NCI-H510A treated with DMSO at 0.1 percent for 48 hours (cell line): ENCODE measurements at places on chromosomes 4 and X.

DNA sequence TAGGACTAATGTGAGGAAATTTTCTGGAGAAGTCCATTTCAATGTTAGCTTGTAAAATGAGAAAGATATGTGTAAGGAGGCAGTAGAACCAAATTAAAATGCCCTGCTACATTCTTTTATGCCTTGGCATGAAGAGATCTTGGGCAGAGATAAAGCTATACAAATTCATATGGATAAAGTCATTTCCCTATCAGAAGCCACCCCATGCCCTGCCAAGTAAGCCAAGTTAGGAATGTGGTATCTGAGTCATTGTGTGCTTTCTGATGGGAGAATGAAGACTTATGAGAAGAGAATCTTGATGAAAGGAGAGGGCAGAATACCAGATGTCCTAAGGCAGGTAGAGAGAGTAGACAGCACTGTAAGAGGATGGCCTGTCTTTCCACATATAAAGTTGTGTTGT lies 83.7 kb downstream of the TEX13A start:
- DNase-seq = no peak

DNA sequence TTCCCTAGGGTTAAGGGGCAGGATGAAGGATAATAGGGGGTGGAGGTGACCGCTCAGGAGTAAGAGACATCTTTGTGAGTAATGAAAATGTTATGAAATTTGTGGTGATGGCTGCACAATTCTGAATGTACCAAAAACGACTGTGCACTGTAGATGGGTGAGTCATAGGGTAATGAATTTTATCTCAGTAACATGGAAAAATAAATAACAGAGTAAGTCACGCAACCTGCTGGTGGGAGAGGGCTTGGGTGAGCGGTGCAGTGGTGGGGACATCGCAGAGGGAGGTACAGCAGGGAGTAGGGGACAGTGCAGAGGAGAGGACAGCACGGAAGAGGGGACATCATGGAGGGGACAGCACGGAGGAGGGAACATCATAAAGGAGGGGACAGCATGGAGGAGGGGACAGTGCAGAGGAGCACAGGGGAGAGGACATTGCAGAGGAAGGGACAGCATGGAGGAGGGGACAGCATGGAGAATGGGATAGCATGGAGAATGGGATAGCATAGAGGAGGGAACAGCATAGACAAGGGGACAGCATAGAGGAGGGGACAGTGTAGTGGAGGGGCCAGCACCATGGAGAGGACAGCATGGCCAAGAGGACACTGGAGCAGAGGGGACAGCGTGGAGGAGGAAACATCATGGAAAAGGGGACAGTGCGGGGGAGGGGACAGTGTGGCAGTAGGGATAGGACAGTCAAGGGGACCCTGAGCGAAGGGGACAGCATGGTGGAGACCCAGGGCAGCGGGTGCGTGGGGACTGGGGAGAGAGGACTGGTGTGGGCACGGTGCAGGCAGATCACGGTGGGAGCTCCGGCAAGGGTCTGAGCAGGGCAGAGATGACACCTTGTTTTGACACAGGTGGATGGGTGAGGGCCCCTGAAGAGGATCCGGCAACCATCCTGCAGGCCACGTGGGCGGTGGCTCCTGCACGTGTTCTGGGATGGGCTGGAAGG lies 68.5 kb upstream of the MXD4 start:
- DNase-seq = no peak

DNA sequence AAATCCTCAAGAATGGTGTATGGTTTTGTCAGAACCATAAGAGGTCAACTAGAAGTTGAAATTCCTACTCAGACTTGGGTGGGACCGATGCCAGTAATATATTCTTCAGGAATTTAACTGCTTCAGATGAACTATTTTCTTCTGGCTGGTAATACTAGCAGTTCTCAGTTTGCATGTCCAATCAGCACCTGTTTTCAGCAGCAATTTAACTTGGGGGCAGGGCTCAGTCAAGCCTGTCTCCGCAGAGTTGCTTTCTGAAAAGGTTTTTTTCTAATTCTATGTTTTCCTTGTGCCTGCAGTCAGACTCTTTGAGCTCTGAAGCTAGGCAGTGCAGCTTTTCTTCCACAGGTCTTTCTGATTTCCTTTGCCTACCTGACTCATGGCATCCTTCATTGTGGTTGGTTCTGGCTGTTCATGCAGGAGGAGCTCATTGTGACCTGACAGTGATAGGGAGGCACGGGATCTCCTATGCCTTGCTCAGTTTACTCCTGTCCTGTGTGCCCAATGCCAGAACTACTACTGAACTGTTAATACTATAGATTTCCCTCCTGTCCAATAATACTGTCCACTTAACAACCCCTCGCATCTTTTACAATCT lies 17.3 kb upstream of the FMR1 start:
- DNase-seq = no peak

DNA sequence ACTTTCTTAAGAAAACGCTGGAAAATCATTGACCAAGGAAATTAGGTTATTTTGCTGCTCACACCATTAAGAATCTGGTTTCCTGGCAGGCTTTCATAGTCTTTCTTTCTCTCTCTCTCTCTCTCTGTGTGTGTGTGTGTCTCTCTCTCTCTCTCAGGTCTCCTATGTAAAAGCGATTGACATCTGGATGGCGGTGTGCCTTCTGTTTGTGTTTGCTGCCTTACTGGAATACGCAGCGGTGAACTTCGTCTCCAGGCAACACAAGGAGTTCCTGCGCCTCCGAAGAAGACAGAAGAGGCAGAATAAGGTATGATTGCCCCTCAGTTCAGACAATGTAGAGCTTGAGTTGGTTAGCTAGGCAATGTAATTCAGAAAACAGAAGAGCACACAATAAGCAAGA lies 161.2 kb downstream of the GLRA2 start:
- no peak for DNase-seq

DNA sequence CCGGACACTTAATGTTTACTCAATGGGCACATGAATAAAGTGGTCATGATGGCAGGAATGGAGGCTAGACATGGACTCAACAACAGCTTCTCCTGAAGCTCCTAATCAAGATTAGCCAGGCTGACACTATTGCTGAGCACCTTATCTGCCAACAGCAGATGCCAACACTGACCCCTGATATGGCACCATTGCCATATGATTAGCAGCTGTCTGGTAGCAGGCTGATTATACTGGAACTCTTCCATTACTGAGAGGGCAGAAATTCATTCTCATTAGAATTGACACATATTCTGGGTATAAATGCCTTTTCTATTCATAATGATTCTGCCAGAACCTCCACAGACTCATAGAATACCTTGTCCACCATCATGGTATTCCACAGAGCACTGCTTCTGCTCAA lies 18.4 kb upstream of the AFF1 start:
- no peak for DNase-seq

DNA sequence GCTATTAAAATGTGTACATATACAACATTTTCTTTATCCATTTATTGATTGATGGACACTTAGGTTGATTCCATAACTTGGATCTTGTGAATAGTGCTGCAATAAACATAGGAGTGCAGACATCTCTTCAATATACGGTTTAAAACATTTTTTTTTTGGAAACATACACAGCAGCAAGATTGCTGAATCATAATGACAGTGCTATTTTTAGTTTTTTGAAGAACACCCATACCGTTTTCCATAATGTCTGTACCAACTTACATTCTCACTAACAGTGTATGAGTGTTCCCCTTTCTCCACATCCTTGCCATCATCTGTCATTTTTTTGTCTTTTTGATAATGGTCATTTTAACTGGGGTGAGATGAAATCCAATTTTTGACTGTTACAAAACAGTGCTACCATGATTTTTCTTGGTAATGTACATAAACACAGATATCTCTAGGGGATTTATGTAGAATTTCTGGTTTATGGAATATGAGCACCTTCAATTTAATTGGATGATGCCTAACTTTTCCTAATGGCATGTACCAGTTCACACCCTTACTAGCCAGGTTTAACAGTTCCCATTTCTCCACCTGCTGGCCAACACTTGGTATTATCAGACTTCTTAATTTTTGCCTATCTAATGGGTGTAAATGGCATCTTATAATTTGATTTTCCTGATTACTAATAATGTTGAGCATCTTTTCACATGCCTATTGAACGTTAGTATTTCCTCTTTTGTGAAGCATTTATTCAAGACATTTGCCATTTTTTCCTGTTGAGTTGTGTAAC lies 21.0 kb upstream of the TMSB15B start:
- peak; percentile 3 for DNase-seq

GRCh38 chr4:76601791-76602190 lies 166.8 kb downstream of the SHROOM3 start:
- DNase-seq = no peak

DNA sequence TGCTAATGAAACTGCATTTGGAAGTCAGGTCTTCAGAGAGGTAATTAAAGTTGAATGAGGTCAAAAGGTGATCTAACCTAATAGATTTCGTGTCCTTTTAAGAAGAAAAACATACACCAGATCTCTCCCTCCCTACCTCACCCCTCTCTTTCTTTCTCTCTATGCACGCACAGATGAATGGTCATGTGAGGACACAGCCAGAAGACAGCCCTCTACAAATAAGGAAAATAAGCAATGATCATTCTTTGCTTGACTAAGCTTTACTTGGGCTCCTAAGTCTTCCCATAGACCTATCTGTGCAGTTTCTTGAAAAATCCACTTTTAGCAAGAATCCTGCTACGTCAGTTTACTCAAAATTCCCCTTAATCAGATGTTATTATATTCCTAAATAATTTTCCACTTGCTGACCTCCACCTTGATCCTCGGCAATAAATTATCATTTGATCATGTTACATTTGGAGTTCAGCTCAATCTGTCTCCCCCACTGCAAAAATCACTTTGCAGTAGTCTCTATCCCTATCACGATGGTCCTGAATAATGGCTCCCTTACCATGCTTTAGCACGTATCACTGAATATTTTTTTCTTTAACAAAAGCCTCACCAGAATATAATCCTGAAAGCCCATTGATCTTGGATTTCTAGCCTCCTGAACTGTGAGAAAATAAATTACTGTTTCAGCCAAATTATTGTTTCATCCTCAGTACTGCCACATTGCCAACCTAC lies 527.3 kb downstream of the GABRG1 start:
- DNase-seq = no peak
